Stimulated activated CD4-positive, alpha-beta T cell treated with anti-CD3 and anti-CD28 coated beads, Interleukin-2, amount 100 ng/mL, for 48 hours (primary cell): ENCODE measurements at places on chromosomes 2 and 18.

DNA sequence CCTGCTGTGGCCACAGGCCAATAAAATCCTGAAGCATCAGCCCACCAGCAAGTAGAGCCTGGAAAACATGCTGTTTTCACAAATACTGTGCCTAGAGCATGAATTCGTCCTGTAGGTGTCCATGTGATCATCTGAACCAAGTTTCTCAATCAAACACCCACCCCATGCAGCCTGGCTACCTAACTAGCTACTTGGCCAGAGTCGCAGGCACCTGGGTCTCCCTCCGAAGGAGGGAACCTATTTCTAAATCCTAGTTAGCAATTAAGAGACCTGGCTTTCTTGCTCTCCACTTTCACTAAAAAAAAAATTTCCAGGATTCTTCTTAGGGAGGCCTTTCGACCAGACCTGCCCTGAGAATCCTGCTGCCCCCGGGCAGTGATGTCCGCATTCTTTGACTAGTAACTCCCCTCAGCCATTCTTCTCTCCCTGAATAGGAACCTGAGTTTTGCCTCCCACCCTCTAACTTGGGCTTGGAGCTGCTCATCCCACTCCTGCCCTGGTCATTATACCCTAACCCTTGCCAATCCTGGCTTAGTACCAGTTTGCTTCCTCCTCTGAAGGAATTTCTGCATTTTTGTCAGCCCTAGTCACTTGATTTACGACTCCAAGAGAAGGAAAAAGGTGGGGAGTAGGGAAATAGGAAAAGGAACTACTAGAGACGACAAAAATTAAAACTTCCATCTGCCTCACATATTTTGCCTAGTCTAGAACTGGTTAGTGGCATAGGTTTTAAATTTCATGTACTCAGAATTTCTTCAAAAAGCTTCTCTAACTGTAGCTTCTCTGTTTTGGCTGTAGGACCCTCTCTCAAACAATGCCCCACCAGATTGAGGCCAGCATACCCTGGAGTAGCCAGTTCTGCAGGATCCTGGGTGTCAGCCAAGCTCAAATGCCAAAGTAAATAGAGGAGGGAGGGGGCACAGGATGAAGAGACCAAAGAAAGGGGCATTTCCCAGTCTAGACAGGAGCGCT is 25.4 kb upstream of the TANK start:
- no peak for DNase-seq

DNA sequence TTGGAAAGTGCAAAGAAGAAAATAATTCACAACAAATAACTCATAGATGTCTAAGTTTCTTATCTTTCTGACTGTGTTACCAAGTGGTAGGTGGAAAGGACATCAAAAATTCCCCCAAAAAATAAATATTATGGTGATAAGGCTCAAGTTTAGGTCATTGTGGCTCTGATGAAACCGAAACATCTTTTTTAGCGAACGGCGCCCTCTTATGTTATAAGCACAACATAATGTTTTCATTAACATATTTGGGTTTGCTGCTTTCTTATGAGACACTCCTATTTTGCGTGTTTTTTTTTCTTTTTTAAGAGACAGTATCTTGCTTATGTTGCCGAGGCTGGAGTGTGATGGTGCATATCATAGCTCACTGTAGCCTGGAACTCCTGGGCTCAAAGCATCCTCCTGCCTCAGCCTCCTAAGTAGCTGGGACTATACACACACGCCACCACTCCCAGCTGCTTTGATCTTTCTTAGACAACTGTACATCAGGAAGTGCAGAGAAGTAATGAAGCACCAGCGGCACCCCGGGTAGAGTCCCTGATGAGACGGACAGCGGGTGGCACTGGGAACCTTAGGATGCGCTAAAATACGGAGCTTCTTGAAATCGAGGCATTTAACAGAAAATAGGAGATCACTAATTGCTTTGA is 38.5 kb upstream of the SLC35G4 start:
- DNase-seq = no peak

- DNase-seq = no peak
These were observed 68.4 kb upstream of the MSH2 start for GRCh38 chr2:47334356-47335136.

GRCh38 chr2:237966565-237967462 is at the start of gene UBE2F:
TSS of gene UBE2F (plus strand) at chr2:237967014. CDS start at chr2:237973108, 6,094 bp downstream.
- peak; percentile 96 for DNase-seq

- DNase-seq = no peak
These were observed 48.1 kb upstream of the SLC1A4 start for GRCh38 chr2:64941143-64941542.

GRCh38 chr2:238521002-238521401 is 94.3 kb downstream of the ASB1 start:
- DNase-seq = no peak
